ENCODE measurements at places on chromosomes 5 and 9.
A peak's percentile ranks its signal among the peaks of the same experiment; 100 is the strongest.

DNA sequence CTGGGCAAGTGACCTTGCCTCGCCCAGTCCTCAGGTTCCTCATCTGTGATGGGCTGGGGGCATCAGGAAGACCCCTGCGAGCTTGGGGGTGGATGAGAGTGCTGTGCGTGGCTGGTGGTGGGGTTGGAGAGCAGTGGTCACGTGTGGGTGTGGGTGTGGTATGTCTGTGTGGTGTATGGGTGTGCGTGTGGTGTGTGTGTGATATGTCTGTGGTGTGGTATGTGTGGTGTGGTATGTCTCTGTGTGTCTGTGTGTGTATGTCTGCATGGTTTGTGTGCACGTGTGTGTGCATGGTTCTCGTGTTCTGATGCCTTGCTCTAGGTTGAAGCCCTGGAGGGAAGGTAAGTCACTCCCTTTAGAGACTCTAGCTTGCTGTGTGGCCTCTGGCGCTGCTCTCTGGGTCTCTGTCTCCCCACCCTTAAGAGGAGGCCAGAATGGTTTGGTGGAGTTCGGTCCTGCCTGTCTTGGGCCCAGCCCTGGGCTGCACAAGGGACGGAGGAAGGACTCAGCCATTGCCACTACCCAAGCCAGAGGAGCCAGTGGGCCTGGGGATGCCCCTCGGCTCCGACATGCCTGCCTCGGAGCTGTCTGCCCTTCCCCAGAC lies 87.0 kb downstream of the RXRA start:
- DNase-seq: no peak

GRCh38 chr9:114930056-114930812 lies at the start of gene TNFSF8:
Gene TNFSF8 (minus strand): TSS chr9:114930591. CDS start chr9:114930303, 288 bp downstream.
- DNase-seq: no peak

DNA sequence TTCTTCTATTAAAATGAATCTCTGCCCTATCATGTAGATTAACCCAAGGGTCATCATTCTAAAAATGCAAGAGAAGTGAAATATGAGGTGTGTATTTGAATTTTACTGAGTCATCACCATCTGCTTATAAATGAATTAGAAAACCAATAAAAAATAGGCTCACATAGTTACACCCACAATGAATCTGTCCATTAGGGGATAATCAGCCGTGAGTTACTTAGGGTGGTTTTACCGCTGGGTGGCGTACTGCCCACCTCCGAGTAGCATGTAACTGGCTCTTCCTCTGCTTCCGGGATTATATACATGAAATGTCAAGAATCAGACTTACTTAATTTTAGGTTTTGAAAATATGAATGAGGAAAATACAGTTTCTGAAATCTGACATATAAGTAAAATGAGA lies 332.9 kb upstream of the CCNG1 start:
- DNase-seq: no peak

- DNase-seq: no peak
Measured at GRCh38 chr5:150189326-150189725, 536 bp upstream of the SLC6A7 start.

DNA sequence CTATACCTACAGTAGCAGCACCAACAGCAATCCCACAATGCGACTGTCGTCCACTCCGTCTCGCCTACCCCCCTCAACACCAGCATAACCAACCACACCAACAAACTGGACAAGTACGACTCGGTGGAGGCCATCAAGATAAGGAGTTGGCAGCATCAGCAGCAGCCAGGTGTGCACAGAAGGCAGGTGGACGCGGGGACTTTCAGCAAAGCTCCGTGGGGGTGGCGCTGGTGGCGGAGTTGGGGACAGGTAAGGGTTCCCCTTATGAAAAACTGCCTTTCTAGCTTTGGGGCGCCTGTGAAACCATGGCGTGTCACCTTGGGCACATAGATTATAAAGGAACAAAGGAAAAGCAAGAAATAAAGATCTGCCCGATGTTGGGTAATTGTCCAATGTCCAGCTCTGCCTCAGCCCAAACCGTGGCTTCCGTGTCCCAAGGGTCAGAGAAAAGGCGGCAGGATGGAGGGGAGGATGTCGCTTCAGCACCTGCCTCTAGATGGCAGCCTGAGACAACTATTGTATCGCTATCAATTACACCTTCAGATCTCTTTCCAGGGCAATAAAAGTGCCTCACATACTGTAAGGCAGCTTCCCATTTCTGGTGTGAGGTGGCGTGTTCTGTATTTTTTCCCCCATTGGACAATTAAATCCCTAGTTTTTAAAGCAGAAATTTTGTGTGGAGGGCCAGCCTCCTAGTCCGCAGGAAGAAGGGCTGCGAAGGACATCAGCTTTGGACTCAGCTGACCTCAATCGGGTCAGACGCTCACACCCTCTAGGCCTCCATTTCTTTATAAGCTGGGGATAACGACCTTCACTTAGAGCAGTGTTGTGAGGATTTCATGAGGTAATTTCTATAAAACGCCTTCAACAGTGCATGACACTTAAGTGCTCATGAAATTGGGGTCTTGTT lies 58.8 kb downstream of the MTRR start:
- peak; percentile 69 for DNase-seq

- DNase-seq: no peak
Measured at GRCh38 chr5:1765141-1765879, 34.3 kb downstream of the MRPL36 start.

DNA sequence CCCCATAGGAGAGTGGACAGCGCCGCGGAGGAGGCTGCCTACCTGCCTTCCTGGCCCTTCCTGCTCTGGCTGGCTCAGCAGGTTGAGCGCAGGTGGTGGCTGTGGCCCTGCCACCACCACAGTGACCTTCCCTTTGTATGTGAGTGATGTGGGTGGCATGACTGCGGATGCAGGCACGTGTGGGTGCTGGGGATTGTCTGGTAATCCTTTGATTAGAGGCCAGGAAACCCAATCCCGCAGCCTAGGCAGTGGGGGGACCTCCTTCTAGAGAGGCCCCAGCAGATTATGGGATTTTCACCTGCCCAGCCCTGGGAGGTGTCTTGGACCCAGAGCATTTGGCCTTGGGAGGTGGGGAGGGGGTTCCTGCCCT lies 16.5 kb downstream of the RXRA start:
- DNase-seq: no peak

GRCh38 chr5:116613445-116613844 lies 38.8 kb upstream of the SEMA6A start:
- DNase-seq: no peak

DNA sequence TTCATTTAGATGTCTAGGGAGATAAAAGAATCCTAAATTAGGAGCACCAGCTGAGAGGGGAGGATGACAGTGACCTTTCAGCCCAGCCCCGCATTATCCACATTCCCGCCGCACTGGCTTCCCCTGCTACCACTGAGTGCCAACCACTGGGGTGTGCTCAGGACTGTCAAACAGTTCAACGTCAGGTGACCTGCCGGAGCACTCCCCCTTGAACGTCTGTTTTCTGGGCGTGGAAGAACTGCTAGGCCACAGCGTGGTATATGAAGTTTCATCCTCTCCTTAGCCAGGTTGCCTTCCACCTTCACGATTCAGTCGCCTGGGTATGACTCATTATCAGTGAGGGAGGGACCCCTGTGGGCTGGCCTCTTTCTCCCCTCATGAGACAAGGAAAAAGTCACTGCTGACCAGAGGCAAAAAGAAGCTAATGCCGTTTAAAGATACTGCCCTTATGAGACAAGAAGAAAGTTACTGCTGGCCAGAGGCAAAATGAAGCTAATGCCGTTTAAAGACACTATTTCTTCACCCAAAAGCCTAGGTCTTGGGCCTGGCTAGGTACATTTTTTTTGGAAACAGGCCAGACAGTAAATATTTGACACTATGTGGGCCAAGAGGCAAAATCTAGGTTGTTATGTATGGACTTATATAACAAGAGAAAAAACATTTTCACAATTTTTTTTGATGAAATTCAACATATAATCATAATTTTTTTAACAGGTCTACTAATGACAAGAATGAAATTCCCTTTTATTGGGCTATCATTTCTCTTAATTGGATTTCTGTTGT lies 4.6 kb downstream of the NMRK1 start:
- DNase-seq: no peak

- DNase-seq: no peak
Measured at GRCh38 chr9:26802921-26803320, 89.7 kb downstream of the CAAP1 start.

- DNase-seq: no peak
Measured at GRCh38 chr9:124512806-124513204, 5.6 kb upstream of the NR5A1 start.

GRCh38 chr5:55160493-55161209 lies 680 bp downstream of the GPX8 start:
- no peak for DNase-seq

DNA sequence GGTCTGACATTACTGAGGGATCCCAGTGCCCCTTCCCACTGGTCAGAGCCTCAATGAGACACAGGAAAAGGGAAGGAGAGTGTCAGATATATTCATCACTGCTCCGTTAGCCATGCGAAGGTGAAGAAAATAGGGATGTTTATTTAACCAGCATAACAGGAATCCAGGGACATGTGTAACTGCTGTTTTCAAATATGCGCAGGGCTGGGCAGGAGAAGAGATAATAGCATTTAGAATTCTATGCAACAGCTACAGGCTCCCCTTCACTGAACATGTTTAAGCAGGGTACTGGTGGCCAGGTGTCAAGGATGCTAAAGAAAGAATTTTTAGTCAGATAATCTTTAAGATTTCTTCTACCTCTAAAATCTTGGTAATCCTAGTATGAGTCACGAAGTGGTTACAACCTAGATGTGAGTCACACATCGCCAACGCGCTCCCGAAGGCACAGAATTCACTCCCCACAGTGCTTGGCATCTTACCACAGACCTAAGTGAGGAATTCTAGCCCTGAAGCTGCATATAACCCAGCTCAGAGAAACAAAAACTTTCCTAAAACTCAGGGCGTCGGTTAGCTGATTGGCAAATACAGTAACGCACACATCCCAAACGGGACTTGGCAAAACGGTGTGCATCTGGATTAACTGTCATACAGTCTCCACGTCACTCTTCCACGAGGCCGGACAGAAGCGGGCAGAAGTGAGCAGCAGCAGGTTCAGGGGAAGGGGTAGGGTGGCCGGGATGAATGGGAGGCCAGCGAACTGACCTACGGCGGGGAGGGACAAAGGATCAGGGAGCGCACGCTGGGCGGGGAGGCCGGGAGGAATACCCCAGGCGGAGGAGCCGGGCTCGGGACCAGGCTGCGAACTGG lies 1.1 kb downstream of the CTNNAL1 start:
- DNase-seq: peak; percentile 7

- DNase-seq: peak; percentile 24
Measured at GRCh38 chr5:115246361-115246991, 16.2 kb downstream of the PGGT1B start.

GRCh38 chr5:139668064-139668880 lies 20.1 kb downstream of the CXXC5 start:
- DNase-seq: no peak

DNA sequence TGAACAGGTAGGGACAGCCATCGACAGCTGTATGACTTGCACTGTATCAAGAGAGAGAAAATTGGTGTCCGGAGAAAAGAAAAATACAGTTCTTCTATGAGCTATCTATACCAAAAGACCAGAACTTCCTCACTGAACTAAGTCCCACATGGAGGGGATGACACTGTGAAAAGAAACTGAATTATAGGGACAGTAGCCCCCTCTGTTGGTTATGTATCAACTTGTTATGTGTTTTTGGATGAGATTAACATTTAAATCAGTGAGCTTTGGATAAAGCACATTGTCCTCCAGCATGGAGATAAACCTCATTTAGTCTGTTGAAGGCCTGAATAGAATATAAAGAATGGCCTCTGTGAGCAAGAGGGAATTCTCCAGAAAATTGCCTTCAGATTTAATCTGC lies 176.6 kb upstream of the SH3GL2 start:
- DNase-seq: peak; percentile 12

DNA sequence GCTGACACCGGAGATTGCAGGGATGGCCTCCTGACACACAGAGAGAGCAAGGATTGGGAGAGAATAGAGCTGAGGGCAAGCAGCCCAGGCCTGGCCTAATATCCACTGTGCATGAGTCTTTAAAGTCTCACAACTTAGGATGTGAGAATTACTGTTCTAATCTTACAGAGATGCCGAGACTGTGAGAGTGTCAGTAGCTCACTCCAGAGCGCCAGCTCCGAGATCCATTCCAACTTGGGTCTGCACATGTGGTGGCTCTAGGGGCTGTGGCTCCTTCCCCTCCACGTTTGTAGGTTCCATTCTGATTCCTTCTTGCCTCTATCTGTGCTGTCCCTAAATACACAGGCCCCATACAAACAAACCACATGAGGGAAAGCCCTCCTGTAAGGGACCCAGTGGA lies 304.6 kb downstream of the MLLT3 start:
- no peak for DNase-seq

DNA sequence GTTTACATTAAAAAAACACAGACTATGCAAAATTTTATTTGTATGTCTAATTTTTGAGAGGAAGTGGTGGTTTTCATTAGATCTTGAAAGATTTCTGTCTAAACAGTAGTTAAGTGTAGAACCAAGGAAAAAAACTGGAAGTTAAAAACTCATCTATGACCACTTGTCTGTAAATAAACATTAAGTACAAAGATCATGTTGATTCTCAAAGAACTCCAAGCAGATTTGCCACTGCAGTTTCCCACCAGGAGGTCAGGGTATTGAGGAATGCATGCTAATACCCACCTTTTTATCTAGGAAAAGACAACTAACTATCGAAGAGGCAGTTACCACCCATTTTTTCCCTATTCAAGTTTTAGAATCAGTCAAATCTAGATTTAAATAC lies 1.9 kb downstream of the STOM start:
- DNase-seq: no peak

DNA sequence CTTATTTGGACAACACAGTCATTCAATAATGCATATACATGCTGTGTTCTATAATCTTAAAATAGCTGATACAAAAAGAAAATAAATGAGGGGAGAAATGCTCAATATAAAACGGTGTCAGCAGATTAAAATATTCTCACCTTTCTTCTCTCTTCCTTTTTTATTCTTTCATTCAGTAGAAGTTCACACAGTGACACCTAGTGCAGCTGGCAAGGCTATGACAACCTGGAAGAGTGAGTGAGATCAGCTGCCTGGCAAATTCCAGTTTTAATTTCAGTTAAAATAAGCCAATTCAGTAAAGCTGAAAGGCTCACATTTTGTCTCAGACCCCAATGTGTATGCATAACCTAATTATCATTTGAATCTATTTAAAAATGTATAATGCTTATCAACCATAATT lies 150.3 kb downstream of the RASEF start:
- DNase-seq: no peak

GRCh38 chr9:105858877-105859276 lies 164.5 kb downstream of the TMEM38B start:
- DNase-seq: no peak

GRCh38 chr5:66992547-66992946 lies 204.1 kb downstream of the CD180 start:
- DNase-seq: no peak
